ENCODE measurements at places on chromosomes 4 and X. TPM values are rescaled to one million over a fixed set of nuclear protein-coding genes. Genes with fewer than 3 reads are reported as not detected.
A peak's percentile ranks its signal among the peaks of the same experiment; 100 is the strongest.

FGFR3 gene
- total RNA-seq = 1.7 TPM

GAGE2A gene
- not detected for total RNA-seq

FAT4 gene
- total RNA-seq = 6.1 TPM

CT45A9 gene
- total RNA-seq = not detected

HMX1 gene
- not detected for total RNA-seq

FAAH2 gene
- total RNA-seq = 0.69 TPM

DNA sequence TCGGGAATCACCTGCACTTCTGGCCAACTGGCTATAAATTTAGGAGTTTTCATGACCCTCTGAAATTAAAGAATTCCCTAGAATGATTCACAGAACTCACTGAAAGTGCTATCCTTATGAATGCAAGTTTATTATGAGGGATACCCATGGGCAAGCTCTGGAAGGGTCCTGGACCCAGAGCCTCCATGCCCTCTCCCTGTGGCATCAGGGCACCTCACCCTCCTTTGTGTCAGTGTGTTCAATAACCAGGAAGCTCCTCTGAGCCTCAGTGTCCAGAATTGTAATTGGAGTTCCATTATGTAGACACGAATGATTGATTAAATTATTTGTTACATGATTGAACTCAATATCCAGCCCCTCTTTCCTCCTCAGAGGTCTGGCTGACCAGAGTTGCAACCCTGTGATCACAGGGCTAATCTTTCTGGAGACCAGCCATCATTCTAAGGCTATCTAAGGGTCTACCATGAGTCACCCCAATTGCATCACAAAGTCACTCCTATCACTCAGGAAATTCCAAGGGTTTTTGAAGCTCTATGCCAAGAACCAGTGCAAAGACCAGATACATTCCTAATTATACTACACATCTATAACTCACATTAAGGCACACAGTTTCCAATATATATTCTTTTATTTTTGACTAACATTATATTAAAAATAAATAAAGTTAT is 8.9 kb downstream of the ANXA3 start:
- no peak for DNase-seq

DNA sequence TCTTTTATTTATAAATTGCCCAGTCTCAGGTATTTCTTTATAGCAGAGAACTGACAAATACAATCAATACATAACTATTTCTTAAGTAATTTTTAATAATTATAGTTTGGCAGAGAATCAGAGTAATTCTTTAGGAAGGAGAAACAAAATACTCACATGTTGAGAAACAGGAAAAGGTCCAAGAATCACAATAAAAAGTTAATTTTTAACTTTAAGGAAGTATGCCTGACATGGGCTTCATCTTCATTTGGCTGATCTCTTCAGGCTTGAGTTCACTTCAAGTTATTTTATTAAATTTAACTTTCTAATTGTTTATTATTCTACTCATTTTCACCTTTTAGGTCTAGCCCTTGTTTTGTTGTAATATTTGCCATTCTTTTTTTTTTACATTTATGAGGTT is 36.1 kb upstream of the RNF150 start:
- no peak for DNase-seq

DNA sequence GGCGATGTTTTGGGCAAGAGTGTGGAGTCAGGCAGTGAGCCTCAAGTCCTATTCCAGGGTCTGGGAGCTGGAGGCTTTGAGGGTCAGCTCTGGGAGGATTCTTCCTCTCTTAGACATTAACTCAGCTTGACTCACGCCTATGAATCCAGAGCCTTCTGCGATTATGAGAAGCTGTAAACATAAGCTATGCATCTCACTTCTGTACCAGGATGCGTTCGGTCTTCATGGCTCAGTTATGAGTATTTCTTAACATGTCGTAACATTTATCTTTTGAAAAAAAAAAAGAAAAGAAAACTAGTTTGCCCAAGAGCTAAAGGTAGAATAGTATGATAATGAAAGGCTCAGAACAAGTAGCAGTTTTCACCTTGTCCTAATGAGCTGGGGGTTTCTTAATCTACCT is 4.6 kb downstream of the SHROOM2 start:
- DNase-seq = no peak

DNA sequence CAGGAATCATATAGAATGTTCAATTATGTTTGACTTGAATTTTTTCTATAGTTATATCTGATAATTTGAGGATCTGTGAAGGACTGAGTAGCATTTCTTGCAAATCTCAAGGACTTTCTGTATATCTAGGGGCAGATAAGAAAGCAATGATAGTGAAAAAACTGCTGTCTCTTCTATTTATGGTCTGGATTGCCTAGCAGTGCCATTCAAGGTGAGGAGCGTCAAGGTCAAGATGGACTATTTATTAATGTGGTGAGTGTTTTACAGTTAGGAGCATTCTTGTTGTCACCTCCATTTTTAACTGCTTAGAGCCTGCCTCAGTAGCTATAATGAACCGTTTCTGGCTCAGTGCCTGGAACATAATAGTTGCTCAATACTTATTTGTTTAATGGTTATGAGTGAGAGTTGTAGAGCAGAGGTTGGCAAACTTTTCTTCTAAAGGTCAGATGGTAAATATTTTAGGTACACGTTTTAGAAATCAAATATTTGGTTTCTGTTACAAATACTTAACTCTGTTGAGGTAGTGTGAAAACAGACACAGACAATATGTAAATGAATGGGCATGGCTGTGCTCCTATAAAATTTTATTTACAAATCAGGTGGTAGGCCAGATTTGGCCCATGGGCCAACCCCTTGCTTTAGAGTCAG is 523.2 kb upstream of the IGFBP7 start:
- no peak for DNase-seq

DNA sequence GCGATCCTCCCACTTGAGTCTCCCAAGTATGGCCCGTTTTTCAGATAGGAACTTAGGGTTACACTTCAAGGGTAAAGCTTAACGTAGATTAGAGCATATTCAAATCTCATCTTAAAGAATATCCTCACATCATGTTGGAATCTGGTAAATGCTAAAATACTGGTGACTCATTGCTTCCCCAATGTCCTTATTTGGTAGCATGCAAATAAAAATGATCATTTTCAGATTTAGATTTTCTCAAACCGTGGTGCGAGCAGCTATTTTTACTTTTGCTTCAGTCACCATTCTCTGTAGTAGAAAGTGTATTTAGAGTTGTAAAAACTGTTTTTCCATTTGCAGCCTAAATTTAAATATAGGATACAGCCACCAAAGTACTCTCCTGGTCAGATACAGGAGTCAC is 101.5 kb upstream of the MAML3 start:
- DNase-seq = no peak

DNA sequence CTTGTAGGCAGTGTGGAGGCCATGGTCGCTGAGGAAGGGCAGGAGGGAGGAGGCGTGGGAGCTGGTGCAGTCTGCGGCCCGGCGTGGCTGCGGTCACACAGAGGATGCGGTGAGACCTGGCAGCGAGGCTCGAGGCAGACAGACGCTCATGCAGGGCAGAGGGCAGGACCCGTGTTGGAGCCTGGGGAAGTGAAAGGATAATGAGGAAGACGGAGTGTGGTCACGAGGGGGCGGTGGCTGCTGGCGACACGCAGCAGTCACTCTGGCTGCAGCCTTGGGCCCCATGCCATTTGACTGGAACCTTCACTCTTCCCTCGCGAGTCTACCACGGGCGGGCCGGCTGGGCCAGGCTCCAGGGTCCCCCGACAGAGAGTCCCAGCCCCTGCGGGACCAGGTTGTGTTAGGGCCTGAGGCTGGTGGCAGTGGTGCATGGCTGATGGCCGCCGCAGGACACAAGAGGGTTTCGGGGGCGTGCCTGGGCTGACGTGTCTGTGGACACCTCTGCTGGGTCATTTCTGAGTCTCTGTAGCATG is 68.8 kb upstream of the HGFAC start:
- DNase-seq = peak; percentile 77

GRCh38 chr4:39085891-39086290 is 23.9 kb downstream of the KLHL5 start:
- DNase-seq = no peak

DNA sequence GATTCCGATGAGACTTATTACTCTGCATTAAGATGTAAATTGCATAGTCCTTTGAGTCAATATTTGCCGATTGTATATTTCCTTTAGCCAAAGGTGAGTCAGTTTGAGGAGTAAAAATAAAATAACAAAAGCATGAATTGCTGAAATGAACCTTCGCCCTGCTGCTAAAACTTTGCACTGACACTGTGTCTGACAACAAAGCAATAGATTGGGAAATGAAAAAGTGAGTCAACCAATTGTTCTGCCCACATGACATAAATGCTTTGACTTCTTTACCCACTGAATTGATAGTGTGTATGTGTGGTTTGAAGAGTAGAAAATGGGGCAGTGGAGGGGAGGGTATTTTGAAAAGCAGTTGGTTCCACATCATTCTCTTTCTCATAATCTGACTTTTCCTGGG is 88.4 kb upstream of the AFF2 start:
- DNase-seq = no peak

DNA sequence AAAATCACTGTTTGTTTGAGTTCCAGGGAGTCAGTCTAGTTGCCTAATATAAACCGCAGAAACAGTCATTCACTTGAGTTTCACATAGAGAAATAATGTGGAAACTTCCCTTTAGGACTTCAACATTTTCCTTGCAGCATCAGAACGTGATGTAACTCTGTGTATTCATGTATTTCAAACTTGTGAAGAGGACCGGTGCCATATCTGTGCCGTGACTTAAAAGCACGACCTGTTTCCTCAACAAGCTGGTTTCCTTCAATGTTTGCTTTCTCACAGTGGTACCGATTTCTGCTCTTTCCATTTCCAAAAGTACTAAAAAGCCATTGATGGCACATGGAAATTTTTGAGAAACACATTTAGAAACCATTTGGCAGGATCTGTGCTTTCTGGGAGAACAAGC is 166.6 kb upstream of the RAPGEF2 start:
- no peak for DNase-seq

GRCh38 chrX:153209347-153209746 is 30.3 kb downstream of the MAGEA1 start:
- DNase-seq = no peak

- no peak for DNase-seq
Measured at GRCh38 chr4:70405765-70406164, 8.0 kb downstream of the OPRPN start.

- DNase-seq = no peak
Measured at GRCh38 chrX:14676431-14676830, 147.1 kb downstream of the GLRA2 start.

DNA sequence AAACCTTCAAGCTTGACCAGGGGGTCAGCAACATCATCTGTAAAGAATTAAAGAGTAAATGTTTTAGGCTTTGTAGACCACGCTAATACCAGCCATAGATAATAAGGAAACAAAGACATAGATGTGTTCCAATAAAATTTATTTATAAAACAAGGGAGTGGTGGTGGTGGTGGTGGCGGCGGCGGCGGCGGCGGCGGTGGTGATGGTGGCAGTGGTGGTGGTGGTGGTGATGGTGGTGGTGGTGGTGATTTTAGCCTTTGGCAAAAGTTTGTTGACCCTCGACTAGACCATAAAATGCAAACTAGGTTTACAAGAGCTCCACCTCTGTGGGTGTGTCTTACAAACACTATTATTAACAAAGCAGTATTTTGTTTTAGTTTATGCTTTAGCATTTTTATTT is 222.3 kb upstream of the SPOCK3 start:
- no peak for DNase-seq

DNA sequence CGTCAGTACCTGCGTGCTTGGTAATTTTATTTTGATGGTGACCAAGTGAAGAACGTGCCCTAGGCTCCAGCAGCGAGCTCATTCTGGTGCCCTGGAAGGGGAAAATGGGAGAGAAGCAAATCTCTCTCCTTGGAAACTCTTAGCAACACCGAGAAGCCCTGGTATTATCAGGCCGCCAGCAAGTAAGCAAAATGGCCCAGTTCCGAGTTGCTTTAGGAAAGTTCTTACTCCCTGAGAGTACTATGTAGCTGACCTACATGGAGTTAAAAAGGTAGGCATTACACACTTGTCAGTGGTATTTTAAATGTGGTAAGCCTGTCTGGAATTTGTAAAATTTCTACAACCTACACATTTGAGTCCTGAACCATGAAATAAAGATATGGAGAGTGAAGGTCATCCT is 146.4 kb downstream of the CPEB2 start:
- no peak for DNase-seq

- DNase-seq = peak; percentile 1
Measured at GRCh38 chr4:8759987-8760386, 111.7 kb downstream of the HMX1 start.

DNA sequence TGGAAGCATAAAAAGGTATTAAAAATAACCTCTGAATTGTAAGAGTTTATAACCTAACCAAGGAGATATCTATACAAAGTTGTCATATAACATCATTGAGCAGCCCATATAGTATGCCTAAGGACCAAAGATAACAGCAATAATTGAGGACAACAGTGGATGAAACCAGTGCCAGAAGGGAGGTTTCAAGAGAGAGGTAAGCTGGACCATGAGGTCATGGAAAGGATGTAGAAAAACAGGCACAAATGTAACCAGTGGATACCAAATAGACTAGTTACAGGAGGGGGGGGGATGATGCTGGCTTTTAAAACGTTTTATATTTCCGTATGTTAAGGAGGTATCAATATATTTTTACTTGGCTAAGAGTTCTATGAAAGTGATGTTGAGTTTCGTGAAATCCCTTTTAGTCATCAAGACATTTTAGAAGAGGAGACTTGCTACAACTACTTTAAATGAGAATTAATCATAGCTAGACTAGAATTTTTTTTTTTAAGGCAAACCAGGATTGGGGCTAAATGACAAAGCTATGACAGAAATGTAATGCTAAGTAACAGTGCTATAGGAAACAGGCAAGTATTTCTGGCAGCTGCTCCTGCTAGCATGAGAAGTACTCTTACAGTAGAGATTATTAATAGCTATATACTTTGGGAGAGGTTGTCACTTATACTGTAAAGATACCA is 161.1 kb downstream of the FBXW7 start:
- no peak for DNase-seq

- DNase-seq = no peak
Measured at GRCh38 chr4:169286562-169287301, 16.0 kb upstream of the SH3RF1 start.
